Amniotic epithelial cell (primary cell): ENCODE measurements at places on chromosomes 3 and 15.

DNA sequence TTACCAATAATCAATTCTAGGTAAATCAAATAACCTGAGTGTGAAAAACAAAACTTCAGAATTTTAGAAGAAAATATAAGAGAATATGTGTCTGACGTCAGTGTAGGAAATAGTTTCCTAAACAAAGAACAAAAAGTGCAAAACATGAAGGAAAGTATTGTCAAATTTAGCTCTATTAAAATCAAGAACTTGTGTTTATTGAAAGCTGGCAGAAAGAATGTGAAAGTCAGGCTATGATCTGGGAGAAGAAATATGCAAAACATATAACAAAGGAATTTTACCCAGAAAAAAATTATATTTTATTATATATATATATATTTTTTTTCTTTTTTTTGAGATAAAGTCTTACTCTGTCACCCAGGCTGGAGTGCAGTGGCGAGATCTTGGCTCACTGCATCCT is 129.1 kb upstream of the ANKRD28 start:
- no peak for DNase-seq

GRCh38 chr3:156772588-156773206 is 53.5 kb upstream of the LEKR1 start:
- peak; percentile 12 for DNase-seq

- peak; percentile 88 for DNase-seq
Observed at GRCh38 chr3:42052484-42053351, 38.4 kb upstream of the TRAK1 start.

DNA sequence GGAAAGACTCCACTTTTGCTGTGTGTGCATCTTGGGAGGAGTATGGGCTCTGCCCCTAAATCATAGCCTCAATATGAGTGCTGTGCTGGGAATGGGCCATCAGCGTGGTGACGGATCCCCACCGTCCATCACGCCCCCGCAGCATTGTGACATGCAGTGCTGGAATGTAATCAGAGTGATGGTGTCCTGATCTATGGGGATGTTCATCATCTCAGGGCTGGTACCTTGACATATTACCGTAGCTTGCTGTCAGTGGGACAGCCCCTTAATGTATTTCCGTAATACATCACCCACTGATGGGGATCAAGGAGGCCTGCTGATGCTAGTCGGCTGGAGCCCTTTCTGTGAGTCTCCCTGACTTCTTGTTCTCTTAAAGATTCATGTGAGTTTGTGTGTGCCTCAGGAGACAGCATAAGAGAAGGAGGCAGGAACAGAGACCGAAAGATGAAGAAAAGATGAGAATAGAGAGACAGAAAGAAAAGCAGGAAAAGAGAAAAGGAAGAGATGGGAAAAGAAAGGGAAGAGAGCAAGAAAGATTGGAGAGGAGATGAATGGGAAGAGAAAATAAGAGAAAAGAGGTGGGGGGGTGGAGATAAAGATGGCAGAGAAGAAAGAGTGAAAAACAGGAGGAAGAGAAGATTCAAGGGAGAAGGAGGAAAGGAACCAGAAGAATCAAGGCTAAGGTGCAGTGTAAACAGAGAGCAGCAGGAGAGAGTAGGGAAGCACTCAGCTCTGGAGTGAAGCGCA is 183.7 kb downstream of the RPLP1 start:
- DNase-seq = no peak

GRCh38 chr3:143668924-143669790 is 179.1 kb downstream of the SLC9A9 start:
- DNase-seq = no peak

DNA sequence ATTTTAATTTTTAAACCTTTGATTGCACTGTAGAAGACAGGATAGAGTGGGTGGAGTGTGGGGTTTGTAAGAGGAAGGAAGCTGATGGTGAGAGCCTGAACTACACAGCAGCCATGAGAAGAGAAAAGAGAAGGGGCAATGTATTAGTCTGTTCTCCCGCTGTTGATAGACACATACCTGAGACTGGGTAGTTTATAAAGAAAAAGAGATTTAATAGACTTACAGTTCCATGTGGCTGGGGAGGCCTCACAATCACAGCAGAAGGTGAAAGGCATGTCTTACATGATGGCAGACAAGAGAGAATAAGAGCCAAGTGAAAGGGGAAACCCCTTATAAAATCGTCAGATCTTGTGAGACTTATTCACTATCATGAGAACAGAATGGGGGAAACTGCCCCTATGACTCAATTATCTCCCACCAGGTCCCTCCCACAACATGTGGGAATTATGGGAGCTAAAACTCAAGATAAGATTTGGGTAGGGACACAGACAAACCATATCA is 37.3 kb downstream of the STARD5 start:
- no peak for DNase-seq

- DNase-seq = no peak
Observed at GRCh38 chr3:12351145-12351544, 62.3 kb downstream of the PPARG start.

DNA sequence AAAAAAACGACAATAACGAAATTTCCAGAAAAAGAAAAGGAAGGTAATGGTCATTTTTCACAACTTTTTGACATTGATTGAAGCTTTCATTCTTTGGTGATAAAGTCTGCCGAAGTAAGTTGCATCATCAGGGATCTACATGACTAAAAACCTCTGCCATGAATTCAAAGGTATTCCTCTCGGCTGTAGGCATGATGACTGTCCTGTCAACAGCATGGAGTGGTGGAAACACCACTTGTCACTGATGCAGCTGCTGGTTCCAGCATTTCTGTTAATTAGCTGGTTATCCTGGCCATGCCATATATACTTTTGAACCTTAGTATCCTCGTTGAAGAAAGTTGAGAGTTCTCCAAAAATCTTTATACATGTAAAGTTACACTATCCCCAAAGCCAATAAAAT is 859.0 kb upstream of the ARPP21 start:
- no peak for DNase-seq
